Activated CD8-positive, alpha-beta memory T cell treated with anti-CD3 and anti-CD28 coated beads, Interleukin-2, amount 10 ng/mL, durations not matched to agents 7 days and 5 days (primary cell): ENCODE measurements at places on chromosomes 2 and 18.

- no peak for DNase-seq
Observed at GRCh38 chr18:22283116-22283395, 113.7 kb downstream of the GATA6 start.

DNA sequence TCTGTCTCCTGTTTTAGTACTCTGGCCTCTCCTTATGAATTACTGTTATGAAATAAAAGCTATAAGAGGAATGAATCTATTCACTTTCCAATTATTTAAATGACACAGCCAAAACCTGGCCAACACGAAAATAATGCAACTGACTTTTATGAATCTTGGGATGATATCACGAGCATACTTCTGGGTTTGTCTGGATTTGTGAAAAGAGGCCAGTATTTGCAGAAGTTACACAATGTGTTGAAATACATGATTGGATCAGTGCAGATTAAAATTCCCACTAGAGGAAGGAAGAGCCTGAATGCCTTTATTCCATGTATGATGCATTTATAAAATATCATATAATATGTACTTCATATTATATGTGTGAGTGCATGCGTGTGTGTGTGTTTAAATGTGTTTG lies 418.2 kb downstream of the GRB14 start:
- no peak for DNase-seq

- no peak for DNase-seq
Observed at GRCh38 chr2:99876956-99877355, 265.4 kb downstream of the AFF3 start.

GRCh38 chr2:10964052-10964790 lies 52.5 kb downstream of the KCNF1 start:
- DNase-seq: no peak

DNA sequence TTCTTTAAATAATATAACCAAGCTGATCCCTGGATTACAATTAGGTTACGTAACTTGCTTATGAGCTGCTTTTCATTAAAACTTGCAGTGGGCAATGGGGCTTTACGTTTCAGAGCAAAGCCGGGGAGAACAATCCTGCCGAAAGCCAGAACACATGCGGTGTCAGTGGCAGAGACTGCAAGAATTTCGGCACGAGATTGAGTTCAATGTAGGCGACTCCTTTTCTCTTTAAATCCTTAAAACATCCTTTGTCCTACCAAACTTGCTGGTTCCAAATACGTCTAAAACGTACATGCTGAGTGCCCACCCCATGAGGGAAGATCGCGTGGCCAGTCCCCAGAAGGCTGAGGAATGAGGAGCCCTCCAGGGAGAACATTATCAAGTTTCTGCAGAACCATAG lies 36.8 kb upstream of the NCOA1 start:
- DNase-seq: no peak

DNA sequence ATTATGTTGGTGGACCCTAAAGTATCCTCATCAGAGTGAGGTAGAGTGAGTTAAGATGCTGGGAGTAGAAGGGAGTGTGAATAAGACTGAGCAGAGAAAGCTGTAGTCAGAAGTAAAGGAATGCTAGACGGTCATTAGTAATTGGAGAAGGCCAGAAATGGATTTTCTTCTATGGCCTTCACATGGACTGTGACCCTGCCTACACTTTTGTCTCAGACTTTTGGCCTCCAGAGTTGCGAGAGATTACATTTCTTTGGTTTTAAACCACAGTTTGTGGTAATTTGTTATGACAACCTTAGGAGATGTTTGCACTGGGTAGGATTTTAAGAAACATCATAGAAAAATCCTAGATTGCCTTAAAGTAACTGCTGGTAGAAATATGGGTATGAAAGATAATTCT lies 1267.7 kb upstream of the TMEFF2 start:
- no peak for DNase-seq
